ENCODE measurements at places on chromosomes 5 and 9.

DNA sequence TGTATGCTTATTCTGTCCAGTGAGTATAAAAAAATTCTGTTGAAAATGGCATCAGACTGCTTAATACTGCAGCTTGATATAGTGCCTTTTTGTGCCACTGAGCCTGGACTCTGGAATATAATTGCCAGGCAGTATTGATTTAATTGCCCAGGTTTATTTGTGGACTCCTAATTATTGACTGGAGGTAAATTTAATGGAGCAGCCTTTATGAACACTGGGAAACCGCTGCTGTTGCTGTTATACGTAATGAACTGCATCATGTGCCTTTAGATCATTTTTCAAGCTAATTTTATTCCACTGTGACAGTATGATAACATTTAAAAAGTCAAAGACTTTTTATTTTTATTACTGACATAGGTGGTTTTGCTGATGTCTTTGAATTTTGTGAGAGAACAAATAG lies 90.2 kb upstream of the SH3GL2 start:
- DNase-seq, result no peak

- no peak for DNase-seq
These were observed 5.3 kb upstream of the NR4A3 start for GRCh38 chr9:99816392-99816791.

DNA sequence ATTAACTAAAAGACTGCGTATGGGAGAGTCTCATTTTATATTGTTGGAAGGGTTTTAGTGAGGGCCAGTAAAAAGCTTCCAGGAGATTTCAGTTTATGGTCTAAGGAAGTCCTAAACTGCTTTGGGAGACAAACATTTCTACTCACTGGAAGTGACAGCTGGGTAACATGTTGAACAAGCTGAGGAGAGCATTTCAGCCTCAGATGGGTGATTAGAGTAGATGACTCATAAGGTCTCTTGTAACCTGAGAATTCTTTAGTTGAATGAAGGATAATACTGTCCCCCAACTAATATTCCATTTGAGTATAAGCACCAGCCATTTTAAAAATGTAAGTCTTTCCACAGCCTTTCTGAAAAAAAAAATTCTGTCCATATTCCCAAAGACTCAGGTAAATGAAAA lies 218.0 kb upstream of the C9orf72 start:
- DNase-seq, result no peak

DNA sequence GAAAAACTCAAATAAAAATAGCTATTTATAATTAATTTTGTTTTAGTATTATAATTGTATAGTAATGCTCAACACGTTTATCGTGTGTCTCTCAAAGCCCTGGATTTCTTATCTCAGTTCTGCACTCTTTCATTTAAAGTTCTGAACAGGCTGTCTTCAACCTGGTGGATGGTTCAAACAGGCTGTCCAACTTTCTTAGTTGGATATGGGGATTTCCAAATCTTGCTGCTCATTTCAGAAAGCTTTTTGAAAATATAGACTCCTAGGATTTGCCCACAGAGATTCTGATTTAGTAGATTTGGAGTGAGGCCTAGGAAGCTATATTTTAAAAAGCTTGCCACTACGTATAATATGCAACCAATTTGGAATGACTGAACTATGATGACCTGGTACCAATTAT lies 120.3 kb downstream of the GRIA1 start:
- DNase-seq, result no peak

- DNase-seq, result no peak
These were observed 22.7 kb downstream of the KIF3A start for GRCh38 chr5:132714456-132715307.

GRCh38 chr5:143672806-143673205 lies 139.2 kb upstream of the HMHB1 start:
- no peak for DNase-seq

GRCh38 chr9:259405-260404 lies 45.0 kb downstream of the DOCK8 start:
- no peak for DNase-seq
